Stimulated activated CD4-positive, alpha-beta T cell treated with anti-CD3 and anti-CD28 coated beads, Interleukin-1b, Interleukin-23, amount 100 ng/mL, for 1 hour (primary cell): ENCODE measurements at places on chromosomes 6 and 20.

DNA sequence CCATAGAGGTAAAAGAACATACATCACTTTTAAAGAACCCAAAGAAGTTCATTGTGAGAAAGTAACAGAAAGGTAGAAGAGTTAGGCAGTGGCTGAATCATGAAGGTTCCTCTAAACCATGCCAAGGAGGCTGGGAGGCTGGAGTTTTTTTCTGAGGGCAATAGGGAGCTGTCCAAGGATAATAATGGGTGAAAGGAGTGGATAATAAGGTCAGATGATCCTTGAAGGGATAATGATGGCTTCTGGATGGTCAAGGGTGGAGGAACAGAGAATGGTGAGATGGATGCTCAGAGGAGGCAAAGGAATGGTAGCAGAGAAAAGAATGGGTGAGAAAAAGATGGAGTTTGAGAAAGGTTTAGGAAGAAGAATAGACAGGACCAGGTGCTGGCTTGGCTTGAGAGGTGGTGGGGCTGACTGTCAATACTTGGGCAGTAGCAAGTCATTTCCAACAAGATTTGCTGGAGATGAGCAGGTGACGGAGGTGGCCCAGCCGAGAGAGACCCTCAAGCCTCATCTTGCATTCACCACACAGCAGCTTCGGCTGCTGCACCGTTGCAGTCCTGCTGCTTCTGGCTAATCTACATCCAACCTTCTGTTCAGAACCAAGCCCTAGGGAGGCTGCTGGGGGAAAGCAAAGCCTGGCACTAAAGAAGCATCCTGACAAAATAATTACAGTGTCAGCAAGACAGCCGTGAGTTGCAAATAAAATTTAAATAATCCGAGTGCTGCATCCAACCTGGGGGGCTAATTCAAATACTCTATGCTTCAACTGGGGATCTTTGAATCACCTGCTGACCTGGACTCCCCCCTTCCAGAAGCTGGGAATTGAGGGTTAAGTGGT lies 131.2 kb upstream of the KCNG1 start:
- DNase-seq, result no peak

- DNase-seq, result no peak
Measured at GRCh38 chr6:137493218-137494038, 766 bp downstream of the OLIG3 start.

DNA sequence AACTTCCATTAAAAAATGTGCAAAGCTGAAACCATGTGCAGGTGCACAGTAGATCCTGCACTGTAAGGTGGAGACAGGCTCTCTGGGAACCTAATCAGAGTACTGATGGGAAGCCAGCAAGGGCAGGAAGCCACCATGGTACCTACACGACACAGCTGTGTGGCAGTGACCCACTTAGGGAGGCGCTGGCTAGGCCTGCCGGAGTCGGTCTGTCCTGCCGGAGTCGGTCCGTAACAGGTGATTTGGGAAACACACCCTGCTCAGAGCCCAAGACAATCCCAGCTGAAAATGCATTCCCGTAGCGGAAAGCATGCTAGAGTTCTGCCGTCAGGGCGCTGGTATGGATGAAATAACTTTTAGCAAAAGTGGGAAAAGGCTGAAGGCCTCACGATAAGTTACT lies 17.2 kb downstream of the TXNDC5 start:
- no peak for DNase-seq

DNA sequence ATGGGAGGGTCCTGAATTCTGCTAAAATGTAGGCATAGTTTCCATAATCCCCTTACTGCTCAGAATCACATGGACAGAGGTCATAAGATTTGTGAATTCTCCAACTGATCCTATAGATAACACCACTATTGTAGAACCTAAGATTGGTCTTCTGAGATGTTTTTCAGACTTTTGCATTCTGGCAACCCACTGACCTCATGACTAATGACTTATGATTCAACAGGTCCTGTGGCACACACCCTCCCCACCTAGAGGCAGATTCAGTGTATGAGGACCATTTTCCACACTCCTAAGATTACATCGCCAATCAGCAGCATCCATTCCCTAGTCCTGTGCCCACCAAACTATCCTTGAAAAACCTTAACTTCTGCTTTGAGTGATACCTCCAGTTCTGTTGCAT lies 207.2 kb downstream of the BTBD9 start:
- no peak for DNase-seq

DNA sequence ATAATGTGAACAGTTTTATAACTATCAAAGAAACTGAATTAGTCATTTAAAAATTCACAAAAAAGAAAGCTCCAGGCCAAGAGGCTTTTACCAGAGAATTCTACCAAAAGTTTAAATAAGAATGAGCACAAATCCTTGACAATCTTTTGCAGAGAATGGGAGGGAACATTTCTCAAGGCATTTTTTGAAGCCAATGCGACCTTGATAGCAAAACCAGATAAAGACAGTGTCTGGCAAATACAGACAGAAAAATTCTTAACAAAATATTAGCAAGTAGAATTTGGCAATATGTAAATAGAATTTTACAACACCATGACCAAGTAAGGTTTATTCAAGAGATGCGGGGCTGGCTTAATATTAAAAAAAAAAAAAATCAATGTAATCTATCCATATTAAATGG lies 41.7 kb downstream of the RNF24 start:
- no peak for DNase-seq
